Stimulated activated CD4-positive, alpha-beta T cell treated with anti-CD3 and anti-CD28 coated beads, Interleukin-1b, Interleukin-23, amount 100 ng/mL, for 24 hours (primary cell): ENCODE measurements at places on chromosomes 11 and 22.

DNA sequence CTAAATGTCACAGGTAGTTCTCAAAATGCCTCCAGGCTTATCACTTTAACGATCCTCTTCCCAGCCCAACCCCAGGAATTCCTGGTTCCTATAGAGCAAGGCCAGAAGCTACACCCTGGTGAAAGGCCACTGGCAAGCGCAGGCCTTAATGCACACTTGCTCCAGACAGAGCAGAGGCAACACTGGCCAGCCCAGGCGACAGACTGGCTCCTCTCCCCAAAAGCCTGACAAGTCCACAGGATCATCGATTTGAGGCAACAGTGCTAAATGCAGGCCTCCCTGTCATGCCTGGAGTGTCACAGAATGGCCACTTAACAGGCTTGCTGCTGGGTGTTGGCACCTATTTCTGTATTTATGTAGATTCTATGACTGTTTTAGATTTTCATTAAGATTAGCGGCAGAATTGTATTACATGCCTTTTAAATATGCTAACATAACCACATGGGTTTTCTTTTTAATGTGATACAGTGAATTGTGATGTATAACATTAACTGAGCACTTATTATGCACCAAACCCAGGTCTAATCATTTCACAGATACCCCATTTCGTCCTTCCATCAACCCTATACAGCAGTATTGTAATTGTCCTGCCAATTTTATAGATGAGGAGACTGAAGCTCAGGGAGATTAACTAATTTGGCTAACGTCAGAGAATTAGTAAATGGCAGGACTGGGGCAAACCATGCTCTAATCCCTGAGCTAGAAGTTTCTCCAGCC, 38.6 kb downstream of the PACSIN2 start:
- DNase-seq, result no peak

- DNase-seq, result no peak
Measured at GRCh38 chr11:11975201-11976092, 33.0 kb downstream of the DKK3 start.

DNA sequence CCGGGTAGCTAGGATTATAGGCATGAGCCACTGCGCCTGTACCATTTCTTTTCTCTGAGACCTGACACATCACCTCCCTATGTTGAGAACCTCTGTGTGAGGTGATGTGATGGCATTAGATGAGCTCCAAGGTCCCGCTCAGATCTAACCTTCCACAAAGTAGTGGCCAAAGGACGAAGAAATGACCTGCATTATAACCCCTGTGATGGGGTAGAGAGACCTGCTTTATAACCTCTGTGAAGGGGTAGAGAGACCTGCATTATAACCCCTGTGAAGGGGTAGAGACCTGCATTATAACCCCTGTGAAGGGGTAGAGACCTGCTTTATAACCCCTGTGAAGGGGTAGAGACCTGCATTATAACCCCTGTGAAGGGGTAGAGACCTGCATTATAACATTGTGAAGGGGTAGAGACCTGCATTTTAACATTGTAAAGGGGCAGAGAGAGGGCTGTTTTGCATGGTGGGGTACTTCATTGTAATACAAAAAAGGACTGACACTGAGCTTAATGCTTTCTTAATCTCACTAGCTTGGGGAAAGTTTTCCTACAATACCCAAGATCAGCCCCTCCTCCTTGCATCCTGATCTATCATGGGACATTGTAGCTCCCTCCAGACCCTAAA, 8.5 kb downstream of the MIEF1 start:
- no peak for DNase-seq

DNA sequence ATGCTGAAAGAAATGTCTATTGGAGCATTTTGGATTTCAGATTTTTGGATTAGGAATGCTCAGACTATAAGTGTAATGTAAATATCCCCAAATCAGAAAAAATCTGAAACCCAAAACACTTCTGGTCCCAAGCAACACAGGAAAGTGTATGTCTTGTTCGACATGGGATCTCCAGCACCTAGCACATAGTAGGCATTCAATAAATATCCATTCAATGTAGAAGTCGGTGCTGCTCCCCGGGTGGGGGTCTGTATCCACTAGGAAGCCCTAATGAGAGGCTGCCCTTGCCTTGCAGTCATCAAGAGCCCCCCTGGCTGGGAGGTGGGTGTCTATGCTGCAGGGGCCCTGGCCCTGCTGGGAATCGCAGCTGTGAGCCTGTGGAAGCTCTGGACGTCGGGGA, 11.4 kb downstream of the SYT12 start:
- DNase-seq, result no peak

- no peak for DNase-seq
Measured at GRCh38 chr11:12764187-12764914, 90.1 kb downstream of the TEAD1 start.

DNA sequence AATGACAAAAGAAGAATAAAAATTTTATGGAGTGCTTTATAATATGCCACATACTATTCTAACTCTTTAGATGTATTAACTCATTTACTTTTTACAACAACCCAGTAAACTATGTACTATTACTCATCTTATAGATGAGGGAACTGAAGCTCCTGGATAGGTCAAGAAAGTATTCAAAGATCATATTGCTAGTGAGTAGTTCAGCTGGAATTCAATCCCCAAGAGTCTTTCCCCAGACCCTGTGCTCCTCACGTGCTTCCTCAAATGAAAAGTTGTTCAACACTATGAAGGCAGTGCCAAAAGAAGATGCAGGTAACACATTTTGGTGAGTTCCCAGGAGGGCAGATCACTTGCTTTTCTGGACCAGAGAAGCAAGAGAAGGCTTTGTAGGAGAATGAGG, 46.8 kb downstream of the BTG4 start:
- no peak for DNase-seq

GRCh38 chr11:110584150-110584549, 128.1 kb downstream of the ARHGAP20 start:
- DNase-seq, result no peak

GRCh38 chr22:25765801-25766200, 23.8 kb downstream of the MYO18B start:
- no peak for DNase-seq

- no peak for DNase-seq
Measured at GRCh38 chr11:82003671-82004515, 729.8 kb downstream of the FAM181B start.

GRCh38 chr11:12482839-12483238, 105.5 kb downstream of the PARVA start:
- no peak for DNase-seq

- DNase-seq, result no peak
Measured at GRCh38 chr11:13859892-13860291, 102.6 kb upstream of the SPON1 start.

DNA sequence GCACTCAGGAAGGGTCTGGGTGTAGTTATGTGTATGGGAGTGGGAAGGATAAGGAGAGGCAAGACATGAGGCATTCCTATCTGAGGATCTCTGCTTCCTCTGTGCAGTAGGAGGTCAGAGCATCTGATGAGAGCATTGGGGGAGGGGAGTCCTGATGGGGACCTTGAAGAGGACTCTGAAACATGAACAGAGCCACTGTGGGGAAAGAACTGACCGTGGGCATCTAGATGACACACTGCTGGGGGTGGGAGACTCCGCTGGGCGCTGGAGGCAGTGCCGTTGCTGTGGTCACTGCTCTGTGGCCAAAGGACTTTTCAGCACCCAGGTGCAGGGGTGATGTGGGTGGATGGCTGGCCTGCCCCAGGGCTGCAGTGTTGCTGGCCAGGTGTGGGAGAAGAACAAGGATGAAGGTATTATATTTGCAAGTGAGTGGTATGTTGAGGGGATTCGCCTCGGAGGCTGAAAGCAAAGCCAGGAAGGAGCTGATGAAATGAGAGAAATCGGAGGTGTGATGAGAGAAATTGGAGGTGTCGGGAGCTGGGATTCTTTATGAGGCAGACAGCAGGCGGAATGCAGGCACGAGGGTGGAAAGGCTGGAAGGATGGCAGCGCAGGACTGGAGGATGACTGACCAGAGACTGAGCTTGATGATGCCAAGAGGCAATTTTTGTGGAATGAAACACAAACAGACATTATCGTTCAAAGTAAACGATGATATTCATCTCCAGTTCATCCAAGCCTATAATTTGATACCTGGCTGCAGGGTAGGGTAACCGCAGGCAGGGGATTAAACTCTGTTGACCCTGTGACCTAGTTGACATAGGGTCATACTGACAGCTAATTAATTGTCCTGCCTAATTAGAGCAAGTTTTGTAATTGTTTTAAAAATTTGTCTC, 19.4 kb upstream of the TMPRSS4 start:
- no peak for DNase-seq

DNA sequence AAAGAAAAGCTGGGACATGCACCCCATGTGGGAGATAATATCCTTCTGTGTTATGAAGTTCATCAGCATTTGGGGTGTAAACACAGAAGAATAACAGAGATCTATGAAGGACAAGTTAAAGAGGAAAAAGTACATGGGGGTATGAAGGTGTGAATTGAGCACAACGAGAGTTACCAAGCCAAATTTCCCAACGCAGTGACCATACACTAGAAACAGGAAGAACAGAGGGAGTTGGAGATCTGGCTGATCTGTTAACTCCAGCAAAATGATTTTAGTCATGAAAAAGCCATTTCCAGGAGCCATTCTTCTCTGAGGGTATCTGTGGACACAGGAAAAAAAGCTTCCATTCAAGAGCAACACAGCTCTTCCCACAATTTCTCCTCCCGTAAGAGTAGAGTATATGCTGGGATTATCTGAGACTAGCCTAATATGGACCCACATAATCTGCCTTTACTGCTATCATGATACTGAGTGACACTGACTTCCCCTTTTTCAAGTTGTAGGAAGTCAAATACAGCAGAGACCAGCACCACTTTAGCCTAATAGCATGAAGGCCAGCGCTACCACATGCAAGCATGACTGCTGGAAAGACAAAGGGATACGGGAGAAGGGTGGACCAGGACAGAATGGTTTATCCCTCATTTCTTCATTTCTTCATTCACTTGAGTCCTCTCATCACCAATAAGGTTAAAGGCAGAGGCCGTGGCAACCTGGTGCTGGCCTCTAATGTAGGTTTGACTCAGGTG, 19.6 kb upstream of the OR8D2 start:
- no peak for DNase-seq

- no peak for DNase-seq
Measured at GRCh38 chr11:66532784-66533183, 13.1 kb downstream of the ZDHHC24 start.

DNA sequence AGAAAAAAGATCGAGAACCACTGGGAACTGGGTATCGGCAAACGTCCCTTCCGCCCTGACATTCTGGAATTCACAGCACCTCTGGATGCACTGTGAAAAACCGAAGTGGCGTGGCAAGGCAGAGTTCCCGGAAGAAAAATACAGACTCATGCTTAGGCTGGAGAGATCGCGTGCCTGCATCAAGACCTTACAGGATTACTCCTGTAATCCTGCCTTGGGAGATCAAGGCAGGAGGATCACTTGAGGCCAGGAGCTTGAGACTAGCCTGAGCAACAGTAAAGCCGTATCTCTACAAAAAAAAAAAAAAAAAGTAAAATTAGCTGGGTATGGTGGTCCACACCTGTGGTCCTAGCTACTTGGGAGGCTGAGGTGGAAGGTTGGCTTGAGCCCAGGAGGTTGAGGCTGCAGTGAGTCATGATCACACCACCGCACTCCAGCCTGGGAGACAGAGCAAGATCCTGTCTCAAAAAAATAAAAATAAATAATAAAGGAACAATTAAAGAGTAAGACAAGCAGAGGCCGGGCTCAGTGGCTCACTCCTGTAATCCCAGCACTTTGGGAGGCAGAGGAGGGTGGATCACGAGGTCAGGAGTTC, 19.9 kb upstream of the TEF start:
- DNase-seq, result no peak

GRCh38 chr11:58059007-58059350, 28.2 kb downstream of the OR6Q1 start:
- no peak for DNase-seq

DNA sequence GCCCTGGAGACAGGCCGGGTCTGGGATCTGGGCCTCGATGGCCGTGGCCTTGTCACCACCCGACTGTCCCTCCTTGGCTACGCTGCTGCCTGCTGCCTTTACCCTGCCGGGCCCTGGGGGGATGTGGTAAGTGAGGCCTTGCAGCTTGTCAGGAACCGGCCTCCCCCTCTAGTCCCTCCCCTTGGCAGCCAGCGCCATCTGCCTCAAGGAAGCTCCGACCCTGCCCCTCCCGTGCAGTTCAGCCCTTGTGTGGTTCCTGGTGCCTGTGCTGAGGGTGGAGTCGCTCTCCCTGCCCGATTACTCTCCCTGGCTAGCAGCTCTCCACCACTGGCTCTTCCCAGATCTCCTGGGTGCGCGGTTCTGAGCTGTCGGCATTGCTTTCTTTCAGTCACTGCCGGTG, 33.7 kb downstream of the CTTN start:
- no peak for DNase-seq

GRCh38 chr11:2196970-2197770, 25.6 kb upstream of the TH start:
- peak; percentile 57 for DNase-seq

GRCh38 chr11:85464283-85464682, 162.9 kb downstream of the DLG2 start:
- DNase-seq, result no peak

DNA sequence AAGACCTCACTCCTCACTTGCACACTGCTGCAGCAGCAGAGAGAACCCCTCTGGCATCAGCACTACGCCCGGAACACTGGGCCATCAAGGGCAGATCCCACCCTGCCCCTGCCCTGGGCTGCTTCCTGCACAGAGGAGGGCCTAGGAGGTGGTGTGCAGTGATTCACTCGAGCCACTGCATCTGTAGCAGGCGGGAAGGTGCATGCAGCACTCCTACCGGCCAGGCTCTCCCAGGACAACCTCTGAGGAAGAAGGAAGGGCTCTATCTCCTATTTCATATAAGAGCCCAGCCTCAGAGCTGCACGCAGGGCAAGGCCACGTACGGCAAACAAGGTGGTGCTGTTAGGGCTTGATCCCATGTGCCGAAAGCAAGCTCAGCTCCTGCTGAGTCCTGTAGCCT, 14.2 kb downstream of the RANGAP1 start:
- DNase-seq, result no peak

DNA sequence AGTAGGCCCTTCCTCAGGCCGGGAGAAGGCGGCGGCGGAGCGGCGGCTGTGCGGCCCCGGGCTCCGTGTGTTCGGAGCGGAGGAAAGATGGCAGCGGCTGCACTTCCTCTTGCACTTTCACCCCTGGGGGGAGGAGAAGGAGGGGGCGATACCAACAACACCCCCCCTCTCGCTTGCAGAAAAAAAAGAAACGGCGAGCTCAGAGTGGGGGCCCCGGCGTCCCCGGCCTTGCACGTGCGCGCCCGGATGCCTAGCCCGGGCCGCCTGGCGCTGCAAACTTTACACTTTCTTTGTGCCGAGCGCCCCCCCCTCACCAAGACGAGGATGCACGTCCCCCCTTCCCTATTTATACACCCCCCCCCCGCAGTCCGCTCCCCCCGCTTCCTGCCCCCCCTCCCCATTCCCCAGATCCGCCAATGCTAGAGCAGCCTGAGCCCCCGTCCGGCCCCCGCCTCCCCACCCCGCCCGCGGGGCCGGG, at the start of gene PATZ1:
Gene PATZ1 (minus strand): TSS at position 92 of the 478 bp plus-strand sequence. CDS start 744 bp downstream, outside the sequence.
- DNase-seq, result peak; percentile 66

GRCh38 chr11:119673759-119674336, 55.2 kb downstream of the NECTIN1 start:
- no peak for DNase-seq

GRCh38 chr22:34490886-34491285, 570.6 kb upstream of the LARGE1 start:
- DNase-seq, result no peak
